T-helper 2 cell treated with Interferon-gamma antibody and Interleukin-4, amounts not matched to agents 5 μg/mL and 100 μg/mL, for 36 hours (primary cell): ENCODE measurements at places on chromosomes 13 and 19.

DNA sequence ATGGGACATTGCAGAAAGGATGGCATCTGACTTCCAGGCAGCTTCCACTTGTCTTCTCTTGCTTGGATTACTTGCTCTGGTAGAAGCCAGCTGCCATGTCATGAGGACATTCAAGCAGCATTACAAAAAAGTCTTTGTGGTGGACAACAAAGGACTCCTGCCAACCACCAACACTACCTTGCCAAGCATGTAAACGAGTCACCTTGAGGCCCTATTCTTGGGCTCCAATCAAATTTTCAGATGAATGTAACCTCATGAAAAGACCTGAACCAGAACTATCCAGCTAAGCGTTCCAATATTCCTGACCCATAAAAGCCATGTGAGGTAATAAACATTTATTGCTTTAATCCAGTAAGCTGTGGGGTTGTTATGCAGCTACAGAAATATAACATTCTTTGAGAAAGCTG is 12.5 kb downstream of the PROSER1 start:
- no peak for DNase-seq
- peaks cover 57% of the 10 kb centered on the region for H3K36me3 ChIP-seq
- no peaks in the 10 kb centered on the region for H3K27me3 ChIP-seq
- no peak overlapping the region for H3K27ac ChIP-seq

- DNase-seq = no peak
- H3K36me3 ChIP-seq = no peaks in the 10 kb centered on the region
- no peak overlapping the region for H3K4me3 ChIP-seq
- H3K27me3 ChIP-seq = no peaks in the 10 kb centered on the region
These were observed 542.3 kb upstream of the ATXN8OS start for GRCh38 chr13:69565334-69565733.

DNA sequence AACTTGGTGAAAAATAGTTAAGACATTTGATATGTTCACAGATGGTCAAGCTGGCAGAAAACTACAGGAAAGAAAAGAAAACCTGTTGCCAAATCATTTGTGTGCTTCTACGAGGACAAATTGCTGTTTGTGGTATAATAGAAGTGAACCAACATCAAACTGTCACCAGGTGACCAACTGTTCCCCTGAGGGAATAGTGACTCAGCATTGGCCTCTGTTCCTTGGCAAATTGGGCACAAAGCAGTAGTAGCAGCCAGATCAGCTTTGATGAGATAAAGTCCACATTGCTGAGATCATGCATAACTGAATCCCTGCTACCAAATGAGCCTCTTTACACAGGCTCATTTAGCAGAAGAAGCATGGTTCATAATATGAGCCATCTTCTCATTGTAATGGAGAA is 103.5 kb downstream of the POSTN start:
- H3K36me3 ChIP-seq = no peaks in the 10 kb centered on the region
- H3K27ac ChIP-seq = no peak overlapping the region
- no peaks in the 10 kb centered on the region for H3K4me1 ChIP-seq

GRCh38 chr13:23799945-23800344 is 89.3 kb downstream of the MIPEP start:
- H3K4me3 ChIP-seq = no peak overlapping the region
- no peaks in the 10 kb centered on the region for H3K27me3 ChIP-seq

DNA sequence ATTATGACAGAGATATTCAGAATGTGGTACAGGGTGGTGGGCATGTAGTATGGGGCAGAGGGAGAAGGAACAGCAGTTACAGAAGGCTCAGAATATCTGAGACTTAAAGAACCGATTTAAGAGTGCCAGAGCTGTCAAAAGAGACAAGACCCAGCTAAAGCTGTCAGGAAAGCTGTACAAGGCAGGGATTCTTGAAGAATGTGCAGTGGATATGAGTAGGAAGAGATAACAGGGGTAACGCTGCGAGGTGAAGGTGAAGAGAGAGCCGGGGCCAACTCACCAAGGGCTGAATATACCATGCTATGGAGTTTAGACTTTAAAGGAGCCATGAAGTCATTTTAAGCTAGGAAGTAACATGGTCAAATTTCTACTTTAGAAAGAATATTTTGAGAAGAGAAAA is 381.0 kb downstream of the DIAPH3 start:
- no peaks in the 10 kb centered on the region for H3K27me3 ChIP-seq
- H3K27ac ChIP-seq = no peak overlapping the region
- H3K36me3 ChIP-seq = no peaks in the 10 kb centered on the region
- H3K4me1 ChIP-seq = no peaks in the 10 kb centered on the region
- no peak overlapping the region for H3K4me3 ChIP-seq

DNA sequence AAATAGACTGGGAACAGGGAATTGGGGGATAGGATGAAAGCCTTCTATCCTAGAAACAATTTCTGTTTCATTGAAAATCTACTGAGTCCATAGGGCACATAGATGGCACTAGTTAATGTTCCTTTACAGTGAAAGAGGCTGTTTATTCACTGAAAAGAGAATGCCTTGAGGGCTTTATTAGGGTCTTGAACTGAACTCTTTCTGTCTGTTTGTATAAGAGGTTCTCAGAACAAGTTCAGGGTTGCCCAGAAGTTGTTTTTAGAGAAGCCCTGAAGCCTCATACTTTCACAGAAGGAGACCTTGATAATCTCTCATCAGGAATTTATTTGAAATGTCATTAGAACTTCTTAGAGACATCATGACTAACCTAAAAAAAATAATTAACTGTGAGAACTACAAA is 43.9 kb downstream of the ENOX1 start:
- H3K4me1 ChIP-seq = no peaks in the 10 kb centered on the region
- no peaks in the 10 kb centered on the region for H3K36me3 ChIP-seq
- H3K27ac ChIP-seq = no peak overlapping the region

GRCh38 chr13:79989217-79989661 is 351.7 kb downstream of the SPRY2 start:
- no peak for DNase-seq
- H3K4me1 ChIP-seq = no peaks in the 10 kb centered on the region
- H3K4me3 ChIP-seq = no peak overlapping the region
- H3K27me3 ChIP-seq = no peaks in the 10 kb centered on the region

DNA sequence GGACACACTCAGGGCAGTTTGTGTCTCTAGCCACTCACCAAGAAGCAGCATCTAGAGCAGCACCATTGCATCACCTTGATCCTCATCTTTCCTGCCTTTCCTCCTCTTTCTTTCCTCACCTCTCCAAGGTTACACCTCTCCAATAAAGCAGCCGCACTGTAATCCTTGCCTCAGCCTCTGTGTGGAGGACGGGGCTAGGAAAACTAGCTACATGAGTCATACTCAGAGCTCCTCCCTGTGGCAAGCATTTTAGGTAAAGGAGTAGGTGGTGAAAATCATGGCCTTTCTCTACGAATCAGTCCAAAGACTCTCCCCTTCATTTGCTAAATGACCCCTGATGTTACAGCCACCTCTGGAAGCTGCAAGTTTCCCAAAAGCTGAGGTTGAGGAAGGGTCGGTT is 108.9 kb downstream of the DNAJC15 start:
- peaks cover 10% of the 10 kb centered on the region for H3K4me1 ChIP-seq
- peaks cover 12% of the 10 kb centered on the region for H3K27me3 ChIP-seq
- no peak overlapping the region for H3K4me3 ChIP-seq
- no peak overlapping the region for H3K27ac ChIP-seq

- peaks cover 59% of the 10 kb centered on the region for H3K36me3 ChIP-seq
- no peaks in the 10 kb centered on the region for H3K27me3 ChIP-seq
- peak overlapping the region; percentile 95 for H3K4me3 ChIP-seq
- peaks cover 53% of the 10 kb centered on the region for H3K4me1 ChIP-seq
- H3K27ac ChIP-seq = peak overlapping the region; percentile 100
These were observed 4.4 kb downstream of the ZC3H4 start for GRCh38 chr19:47109177-47109540.

DNA sequence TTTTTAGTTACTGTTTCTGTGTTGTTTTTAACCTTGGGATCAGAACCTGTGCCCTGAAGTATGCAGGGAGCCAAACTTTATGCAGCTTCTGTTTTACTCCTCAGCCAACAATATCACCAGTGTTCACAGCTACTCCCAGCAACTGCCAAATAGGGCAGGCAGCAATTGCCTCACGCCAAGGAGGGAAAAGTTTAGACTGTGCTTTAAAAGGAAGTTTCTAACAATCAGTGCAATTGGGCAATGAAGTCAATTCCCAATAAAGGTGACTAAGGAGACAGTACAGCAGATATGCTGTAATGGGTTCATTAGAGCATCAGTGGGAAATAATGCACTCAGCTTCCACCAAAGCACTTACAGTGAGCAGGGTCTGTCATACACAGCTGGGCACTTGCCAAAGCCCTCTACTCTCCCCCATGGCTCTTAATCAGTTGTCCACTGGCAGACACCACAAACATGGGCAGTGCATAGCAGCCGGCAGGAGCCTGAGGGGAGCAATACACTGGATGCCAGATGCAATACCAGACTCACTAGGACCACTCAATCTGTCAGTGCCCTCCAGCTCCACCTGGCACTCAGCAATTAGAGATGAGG is 19.3 kb downstream of the ENOX1 start:
- H3K27ac ChIP-seq = no peak overlapping the region
- H3K4me3 ChIP-seq = no peak overlapping the region
- H3K27me3 ChIP-seq = peaks cover 2% of the 10 kb centered on the region
- no peaks in the 10 kb centered on the region for H3K4me1 ChIP-seq

- H3K27me3 ChIP-seq = peaks cover 5% of the 10 kb centered on the region
- no peak overlapping the region for H3K4me3 ChIP-seq
- H3K4me1 ChIP-seq = no peaks in the 10 kb centered on the region
These were observed 6.2 kb downstream of the SULT2B1 start for GRCh38 chr19:48558018-48558684.

DNA sequence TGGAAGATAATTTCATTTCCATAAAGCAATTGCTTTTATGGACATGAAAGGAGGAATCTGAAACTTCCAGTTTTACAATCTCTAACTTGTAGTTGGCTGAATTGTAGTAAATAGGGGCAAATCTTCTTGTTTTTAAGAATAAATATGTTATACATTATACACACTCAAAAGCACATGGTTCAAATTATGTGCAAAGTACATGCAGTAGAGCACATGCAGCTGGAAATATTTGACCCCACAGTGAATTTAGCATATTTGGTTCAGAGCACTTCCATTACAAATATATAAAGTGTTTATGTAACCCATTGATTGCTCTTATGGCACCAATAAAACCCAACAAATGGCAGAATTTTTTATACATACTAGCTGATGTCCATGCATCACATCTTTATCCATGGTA is 180.5 kb downstream of the IRS2 start:
- no peaks in the 10 kb centered on the region for H3K4me1 ChIP-seq
- no peak overlapping the region for H3K27ac ChIP-seq
- H3K4me3 ChIP-seq = no peak overlapping the region
- no peaks in the 10 kb centered on the region for H3K36me3 ChIP-seq
- peaks cover 4% of the 10 kb centered on the region for H3K27me3 ChIP-seq
- no peak for DNase-seq

DNA sequence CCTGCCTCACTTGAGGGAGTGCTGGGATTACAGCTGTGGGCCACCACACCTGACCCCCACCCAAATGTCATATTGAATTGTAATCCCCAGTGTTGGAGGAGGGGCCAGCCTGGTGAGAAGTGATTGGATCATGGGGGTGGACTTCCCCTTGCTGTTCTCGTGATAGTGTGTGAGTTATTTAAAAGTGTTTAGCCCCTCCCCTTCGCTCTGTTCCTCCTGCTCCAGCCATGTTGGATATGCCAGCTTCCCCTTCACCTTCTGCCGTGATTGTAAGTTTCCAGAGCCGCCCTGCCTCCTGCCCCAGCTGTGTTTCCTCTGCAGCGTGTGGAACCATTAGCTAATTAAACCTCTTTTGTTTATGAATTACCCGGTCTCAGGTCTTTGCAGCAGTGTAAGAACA is 13.7 kb downstream of the CHAMP1 start:
- peaks cover 41% of the 10 kb centered on the region for H3K36me3 ChIP-seq
- H3K27ac ChIP-seq = no peak overlapping the region
- no peak overlapping the region for H3K4me3 ChIP-seq
- no peak for DNase-seq

GRCh38 chr19:13212759-13213330 is 62.6 kb downstream of the IER2 start:
- H3K27me3 ChIP-seq = no peaks in the 10 kb centered on the region
- peak overlapping the region; percentile 12 for H3K27ac ChIP-seq
- peaks cover 17% of the 10 kb centered on the region for H3K4me1 ChIP-seq
- H3K4me3 ChIP-seq = no peak overlapping the region
- DNase-seq = peak; percentile 53
- H3K36me3 ChIP-seq = no peaks in the 10 kb centered on the region

- DNase-seq = no peak
- peak overlapping the region; percentile 46 for H3K27ac ChIP-seq
- H3K4me3 ChIP-seq = no peak overlapping the region
- H3K27me3 ChIP-seq = peaks cover 2% of the 10 kb centered on the region
- H3K4me1 ChIP-seq = peaks cover 34% of the 10 kb centered on the region
- peaks cover 9% of the 10 kb centered on the region for H3K36me3 ChIP-seq
These were observed 108.3 kb upstream of the FRY start for GRCh38 chr13:31923134-31923763.
